ENCODE measurements at places on chromosomes 6 and 20.

GRCh38 chr20:39107741-39108140 lies 145.6 kb downstream of the DHX35 start:
- no peak for DNase-seq

DNA sequence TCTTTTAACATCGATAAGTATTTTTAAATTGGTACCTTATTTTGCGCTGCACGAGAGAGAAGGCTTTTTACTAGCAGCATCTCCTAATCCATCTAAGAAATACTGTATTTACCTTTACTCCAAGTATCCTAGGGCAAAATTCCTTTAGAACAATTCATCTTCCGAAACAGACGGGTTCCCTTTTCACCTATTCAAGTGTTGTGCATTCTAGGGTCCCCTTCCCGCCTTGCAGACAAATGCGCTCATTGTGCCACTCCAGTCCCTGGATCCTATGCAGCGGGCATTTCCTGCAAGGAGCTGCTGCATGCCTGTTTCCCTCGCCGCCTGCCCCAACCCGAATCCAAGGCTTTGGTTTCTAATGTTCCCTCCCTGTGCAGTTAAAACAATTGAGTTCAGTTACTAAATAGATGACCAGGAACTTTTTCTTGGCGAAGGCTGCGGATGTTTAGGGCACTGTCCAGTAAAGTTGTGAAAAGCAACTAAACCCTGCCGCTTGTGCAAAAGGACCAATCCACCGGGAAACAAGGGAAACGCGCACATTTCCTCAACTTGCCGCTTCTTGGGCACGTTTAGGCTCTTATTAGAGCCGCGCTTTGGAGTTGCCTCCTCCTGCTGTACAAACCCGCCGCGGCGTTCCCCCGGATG lies 556 bp upstream of the SCAF8 start:
- no peak for DNase-seq

DNA sequence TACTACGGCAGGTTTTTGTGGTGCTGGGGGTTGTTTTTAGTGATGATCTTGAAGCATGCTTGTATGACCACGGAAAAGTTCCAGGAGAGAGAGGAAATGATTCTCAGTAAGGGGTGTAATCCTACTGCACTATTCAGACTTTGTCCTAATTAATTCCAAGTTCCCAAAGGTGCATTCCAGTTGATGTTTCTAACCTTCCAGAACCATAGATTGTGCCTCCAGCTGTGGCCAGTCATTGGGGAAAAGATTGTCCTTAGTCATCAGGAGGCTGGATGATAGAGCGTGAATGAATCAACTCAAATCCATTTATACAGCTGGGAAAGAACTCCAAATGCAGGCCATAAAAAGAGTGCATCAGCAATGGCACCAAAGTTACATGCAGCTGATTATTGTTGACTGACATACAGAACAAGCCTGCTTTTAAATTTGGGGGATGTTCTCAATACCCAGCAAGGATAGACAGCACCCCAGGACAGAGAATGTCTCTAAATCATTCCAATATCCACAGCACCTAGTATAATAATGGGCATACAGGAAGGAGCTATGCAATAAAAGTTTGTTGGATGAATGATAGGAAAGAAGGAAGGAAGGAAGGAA lies 27.8 kb upstream of the PKHD1 start:
- no peak for DNase-seq

- DNase-seq = no peak
Measured at GRCh38 chr6:38054527-38055202, 235.1 kb downstream of the ZFAND3 start.

DNA sequence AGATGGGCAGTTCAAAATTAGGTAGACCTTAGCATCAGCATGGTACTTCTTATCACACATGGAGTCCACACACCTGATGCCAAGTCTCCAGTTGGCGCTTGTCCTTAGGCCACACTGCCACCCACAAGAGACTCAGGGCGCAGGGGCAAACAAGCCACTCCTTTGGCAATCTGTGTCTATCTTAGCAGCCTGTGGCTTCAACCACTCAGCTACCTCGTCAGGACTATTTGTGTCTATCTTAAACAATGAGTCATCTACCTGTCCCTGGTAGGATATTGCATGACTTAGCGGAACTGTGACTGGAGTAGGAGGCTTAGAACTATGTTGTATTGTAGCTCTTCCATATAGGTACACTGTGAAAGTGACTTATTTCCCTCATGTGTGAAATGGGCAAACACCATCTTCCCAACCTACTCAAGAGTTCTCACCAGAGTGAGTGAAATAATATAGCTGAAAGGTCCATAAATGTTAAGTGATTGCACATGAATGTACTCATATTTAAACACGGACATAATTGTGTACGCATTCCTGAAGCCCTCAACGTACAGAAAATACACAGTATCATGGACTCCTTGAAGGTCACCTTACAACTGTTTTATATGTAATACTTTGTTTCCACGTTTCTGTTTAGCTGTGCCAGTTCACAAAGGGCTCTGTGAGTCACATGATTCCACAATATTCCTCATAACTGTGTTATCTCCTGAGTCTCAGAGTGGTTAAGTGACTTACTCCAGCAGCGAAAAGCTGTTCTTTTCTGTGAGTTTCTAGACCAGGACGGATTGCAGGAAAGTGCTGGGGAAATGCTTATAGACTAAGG lies 1.6 kb downstream of the TRIM27 start:
- no peak for DNase-seq

- DNase-seq = no peak
Measured at GRCh38 chr20:21509079-21509596, 4.7 kb downstream of the NKX2-2 start.

- DNase-seq = peak; percentile 42
Measured at GRCh38 chr6:54717849-54718455, 128.6 kb upstream of the FAM83B start.

DNA sequence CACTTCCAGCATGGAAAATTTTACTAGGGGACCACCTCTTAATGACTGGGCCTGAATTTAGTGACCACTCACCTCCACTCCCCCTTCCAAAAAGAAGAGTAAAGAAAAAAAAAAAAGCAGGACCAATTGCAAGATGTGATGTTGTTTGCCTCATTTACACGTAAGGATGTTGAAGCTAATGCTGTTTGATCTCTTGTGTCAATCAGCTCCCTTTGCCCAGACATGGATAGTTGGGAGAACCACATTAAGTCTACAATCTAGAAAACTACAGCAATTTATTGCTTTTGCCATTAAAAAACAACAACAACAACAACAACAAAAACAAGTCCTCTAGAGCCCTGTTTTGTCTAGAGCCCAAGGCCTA lies 11.0 kb upstream of the DSTN start:
- DNase-seq = no peak

DNA sequence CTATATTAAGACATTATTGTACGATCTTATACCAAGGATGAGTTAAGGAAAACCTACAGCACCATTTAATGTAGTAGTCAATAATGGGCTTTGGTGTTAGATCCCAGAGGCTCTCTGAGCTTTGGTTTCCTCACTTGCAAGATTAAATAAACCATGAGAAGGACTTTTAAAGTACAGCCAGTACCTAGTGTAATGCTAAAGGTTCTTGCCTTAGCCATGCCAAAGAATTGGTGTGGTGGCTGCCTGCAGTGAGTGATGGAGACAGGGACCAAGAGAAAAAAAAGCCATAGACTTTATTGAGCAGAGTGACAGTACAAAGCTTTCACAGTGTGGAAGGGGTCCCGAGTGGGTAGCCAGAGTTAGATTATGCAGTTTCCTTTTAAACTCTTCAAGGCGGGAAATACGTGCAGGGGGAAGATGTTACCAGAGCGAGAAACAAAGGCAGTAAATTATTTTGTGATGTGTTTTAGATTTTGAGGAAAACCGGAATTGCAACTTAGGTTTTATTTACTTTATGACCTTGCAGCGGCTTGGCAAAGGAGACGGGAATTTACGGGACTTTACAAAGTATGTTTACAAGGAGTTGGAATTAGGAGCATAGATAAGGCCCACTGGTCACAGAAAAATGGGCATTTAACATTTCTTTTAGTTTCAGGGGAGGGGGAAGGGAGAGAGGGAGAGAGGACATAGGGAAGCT lies 100.4 kb downstream of the MYO6 start:
- DNase-seq = no peak

DNA sequence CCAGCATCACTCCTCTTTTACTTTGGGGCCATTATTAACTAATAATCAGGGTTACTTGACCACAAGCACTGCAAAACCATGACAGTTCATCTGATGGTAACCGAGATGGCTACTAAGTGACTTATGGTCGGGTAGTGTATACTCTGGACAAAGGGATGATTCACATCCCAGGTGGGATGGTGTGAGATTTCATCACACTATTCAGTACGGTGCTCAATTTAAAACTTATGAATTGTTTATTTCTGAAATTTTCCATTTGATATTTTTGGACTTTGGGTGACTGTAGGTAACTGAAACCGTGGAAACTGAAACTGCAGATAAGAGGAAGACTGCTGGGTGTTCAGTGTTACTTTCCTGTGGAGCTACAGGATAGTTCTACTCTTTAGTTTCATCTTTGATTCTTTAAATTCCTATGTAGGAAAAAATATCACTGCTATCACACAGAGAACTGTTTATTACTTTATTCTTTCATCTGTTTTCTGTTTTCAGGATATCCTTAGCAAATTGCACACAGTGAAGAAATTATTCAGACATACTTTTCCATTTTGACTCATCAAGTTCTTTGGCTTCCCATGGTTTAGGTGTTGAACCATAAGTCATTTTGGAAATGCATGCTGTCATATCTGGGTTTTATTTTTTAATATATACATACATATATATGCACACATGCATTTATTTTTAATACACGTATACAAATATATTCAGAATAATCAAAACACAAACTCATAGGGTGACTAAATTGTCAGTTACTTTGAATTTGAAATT lies 59.1 kb upstream of the C20orf144 start:
- DNase-seq = no peak

DNA sequence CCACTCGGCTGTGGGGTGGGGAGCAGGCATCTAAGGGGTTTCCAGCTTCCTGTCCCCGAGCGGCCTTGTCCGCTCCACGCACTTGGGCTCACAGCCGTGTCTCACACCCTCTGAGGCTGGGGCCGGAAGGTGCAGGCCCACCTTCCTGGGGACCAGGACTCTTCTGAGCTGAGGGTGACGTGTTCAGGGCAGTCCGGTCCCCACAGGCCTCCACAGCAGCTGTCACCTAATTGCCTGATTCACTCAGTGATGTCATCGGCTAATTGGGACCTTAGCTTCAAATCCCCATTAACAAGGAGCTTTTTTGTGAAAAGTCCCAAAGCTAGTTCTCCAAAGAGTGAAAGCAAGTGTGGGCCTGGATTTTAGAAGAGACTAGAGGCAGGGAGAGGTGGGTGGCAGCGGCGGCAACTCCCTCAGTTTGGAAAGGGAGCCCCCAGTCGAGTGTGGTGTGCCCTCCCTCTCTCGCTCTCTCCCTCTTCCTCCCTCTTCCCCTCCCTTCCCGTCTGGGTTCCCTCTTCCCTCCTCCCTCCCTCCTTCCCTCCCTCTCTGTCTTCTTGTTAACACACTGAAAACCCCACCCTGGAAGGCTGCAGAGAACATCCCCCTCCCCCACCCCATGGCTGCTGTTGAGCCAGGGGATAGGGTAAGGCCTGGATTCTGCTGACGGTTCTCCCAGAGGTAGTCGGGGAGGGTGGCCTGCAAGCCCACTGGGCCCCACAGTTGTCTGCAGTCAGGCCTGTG lies 39.0 kb downstream of the MYT1 start:
- DNase-seq = no peak
